ENCODE measurements at places on chromosomes 16 and 17.
A peak's percentile ranks its signal among the peaks of the same experiment; 100 is the strongest.

DNA sequence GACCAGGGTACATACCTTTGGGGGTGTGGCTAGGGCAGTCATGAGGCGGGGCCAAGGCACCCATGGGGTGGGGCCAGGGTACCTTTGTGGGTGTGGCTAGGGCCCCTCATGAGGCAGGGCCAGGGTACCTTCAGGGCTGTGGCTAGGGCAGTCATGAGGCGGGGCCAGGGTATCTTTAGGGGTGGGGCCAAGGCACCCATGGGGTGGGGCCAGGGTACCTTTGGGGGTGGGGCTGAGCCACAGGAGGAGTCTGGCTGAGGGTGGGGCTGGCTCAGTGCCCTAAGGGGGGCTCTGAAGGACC is 3.5 kb downstream of the GNG13 start:
- DNase-seq = no peak

DNA sequence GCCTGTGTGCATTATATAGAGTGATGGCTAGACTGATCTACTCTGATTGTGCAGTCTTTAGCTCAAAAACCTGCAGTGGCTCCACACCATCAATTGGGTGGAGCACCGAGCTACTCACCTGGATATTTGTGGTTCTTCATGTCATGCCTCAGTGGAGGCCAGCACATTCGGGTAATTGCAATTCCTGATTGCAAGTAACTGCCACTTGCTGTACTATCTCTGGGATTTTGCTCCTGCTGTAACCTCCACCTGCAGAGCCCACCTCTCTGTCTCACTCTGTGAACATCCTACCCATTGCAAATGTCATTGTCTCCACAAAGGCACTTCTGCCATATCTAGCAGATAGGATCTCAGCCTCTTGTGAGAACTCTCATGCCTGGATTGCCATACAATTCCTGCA is 1.7 kb upstream of the CCL1 start:
- DNase-seq = no peak

GRCh38 chr16:81586417-81586816 is 141.8 kb downstream of the CMIP start:
- no peak for DNase-seq

GRCh38 chr16:79127766-79128165 is 472.8 kb downstream of the MAF start:
- no peak for DNase-seq

DNA sequence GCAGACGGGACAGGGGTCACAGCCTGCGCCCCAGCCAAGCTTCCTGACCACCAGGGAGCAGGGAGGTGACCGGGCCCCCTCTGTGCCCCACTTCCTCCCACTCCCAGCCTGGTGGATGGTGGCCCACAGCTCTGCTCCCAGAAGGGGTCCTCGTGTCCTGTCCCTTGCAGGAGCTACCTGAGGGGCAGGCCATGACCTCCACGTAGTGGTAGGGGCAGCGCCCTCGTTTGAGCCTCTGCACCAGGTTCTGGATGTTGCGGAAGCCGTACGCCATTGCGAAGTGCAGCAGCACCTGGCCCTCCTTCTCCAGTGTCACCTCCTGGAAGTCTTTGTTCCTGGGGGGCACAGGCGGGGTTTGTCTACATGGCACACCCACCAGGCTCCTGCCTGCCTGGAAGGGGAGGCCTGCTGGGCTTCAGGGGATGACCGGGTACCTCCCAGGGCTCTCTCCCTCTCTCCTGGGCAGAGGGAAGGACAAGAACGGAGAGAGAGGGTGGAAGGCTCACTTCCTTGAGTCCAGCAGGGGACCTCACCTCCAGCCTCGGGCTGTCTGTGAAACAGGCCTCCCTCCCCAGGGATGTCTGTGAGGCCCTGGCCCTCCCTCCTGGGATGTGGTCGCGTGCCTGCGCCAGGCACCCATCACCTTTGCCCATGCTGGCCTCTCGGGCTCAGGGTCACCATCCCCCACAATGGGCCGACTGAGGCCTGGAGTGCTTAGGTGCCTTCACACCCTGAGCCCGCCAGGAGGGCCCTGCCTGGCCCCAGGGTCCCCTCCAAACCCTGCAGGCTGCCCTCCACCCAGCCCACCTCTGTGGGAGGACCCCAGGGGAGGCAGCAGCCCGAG is 4.0 kb downstream of the HAGHL start:
- no peak for DNase-seq

DNA sequence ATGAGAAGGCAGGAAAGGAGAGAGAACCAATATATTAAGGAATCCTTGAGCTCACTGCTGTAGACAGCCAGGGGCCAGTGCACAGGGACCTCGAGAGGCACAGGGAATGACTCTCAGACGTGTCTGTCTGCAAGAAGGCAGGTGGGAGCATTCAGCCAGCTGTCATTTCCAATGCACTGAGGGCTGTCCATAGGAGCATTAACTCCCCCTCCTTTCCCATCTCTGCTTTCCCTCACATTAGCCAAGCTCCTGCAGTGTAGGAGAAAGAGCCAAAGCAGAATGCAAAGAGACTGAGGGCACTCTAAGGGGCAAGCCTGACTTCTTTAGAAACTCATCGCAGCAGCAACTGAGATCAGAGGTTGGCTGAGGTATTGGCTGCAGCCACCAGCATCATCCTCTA is 218.3 kb downstream of the CDH13 start:
- DNase-seq = no peak

- DNase-seq = no peak
These were observed 41.6 kb downstream of the SPAG9 start for GRCh38 chr17:51079049-51079448.

GRCh38 chr16:52271088-52271750 is 275.7 kb downstream of the TOX3 start:
- DNase-seq = no peak

- peak; percentile 42 for DNase-seq
These were observed 43.6 kb upstream of the HAPSTR1 start for GRCh38 chr16:9047689-9048301.

DNA sequence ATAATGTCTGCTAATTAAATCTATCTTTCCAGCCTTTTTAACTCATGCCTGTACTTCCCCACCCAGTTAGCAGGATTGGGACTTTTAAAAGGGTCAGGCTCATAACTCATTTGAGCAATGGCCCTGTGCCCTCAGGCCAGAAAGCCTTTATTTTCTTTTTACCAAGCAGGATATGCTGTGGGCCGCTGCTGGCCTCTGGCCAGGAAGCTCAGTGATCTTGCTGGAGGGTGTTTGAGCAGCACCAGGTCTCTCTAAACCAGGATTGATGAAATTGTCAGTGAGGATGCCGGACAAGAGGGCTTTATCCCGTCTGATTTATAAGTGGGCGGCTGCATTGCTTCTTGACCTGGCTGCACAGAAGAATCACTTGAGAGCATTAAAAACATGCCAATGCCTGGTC is 187.8 kb downstream of the RAB11FIP4 start:
- DNase-seq = no peak

- no peak for DNase-seq
These were observed 10.1 kb upstream of the MRPL38 start for GRCh38 chr17:75914643-75915267.

GRCh38 chr17:13346081-13346533 is 255.6 kb downstream of the HS3ST3A1 start:
- DNase-seq = no peak

- DNase-seq = no peak
These were observed 25.1 kb upstream of the MMD start for GRCh38 chr17:55446581-55447205.

DNA sequence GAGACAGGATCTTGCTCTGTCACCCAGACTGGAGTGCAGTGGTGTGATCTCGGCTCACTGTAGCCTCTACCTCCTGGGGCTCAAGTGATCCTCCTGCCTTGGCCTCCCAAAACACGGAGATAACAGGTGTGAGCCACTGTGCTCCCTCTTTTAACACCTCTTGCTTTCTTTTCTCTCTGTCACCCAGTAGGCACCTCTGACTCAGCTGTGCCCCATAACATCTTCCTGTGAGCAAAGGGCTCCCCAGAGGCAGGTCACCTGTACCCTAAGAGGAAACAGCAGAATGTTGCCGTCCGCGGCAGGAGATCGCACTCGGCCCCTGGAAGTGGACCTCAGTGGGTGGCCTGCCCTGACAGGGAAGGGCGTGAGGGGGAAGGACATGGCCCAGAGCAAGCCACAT is 918 bp upstream of the NLRC3 start:
- DNase-seq = peak; percentile 37

GRCh38 chr16:19265380-19265930 is 20.1 kb upstream of the CLEC19A start:
- DNase-seq = no peak

DNA sequence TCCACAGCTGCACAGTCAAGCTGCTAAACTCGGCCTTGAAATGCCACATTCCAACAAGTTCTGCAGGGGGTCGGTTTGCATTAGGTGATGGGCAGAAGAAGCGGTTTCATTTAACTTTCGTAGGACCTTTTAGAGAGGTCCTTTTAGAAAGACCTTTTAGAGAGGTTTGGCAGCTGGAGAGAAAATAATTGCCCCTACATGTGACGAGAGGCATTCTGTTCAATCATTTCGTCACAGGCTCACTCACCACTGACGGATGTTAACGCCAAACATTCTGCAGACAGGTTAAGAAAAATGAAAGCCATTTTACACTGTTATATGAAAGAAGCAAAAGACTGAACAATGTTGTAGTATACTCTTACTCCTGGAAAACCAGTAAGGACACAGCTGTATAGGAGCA is 76.5 kb upstream of the ZNF423 start:
- no peak for DNase-seq

DNA sequence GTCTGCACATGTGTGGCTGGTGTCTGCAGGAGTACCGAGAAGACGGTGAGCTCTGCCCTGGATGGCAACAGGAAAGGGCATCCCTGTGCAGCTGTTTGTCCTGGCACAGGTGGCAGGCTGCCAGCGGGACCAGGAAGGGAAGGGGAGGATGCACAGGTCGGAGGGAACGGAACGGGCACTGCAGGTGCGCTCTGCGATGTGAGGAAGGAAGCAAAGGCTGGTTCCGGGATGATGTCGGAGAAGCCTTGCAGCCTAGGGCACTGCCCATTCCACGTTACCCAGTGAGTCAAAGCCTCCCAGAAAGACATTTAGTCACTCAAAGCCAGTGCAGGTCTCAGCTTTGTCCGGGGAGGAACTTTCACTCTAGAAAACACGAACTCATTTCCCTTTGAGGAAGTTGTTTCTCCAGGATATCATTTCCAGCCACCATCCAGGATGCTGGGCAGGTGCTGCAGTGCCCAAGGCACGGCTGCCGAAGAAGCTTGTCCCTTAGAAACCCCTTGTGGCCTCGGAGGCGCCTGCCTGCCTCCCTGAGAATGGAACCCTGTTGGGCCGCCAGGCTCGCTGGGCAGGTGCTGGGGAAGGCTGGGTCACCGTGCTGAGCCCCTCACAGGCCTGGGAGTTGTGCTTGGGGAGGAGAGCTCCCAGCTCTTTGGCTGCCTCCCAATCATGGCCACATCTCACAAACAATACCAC is 4.5 kb upstream of the TMEM235 start:
- no peak for DNase-seq

- DNase-seq = no peak
These were observed 170.2 kb upstream of the SALL1 start for GRCh38 chr16:51321251-51321650.

- DNase-seq = no peak
These were observed 98.9 kb downstream of the N4BP1 start for GRCh38 chr16:48511071-48511540.

DNA sequence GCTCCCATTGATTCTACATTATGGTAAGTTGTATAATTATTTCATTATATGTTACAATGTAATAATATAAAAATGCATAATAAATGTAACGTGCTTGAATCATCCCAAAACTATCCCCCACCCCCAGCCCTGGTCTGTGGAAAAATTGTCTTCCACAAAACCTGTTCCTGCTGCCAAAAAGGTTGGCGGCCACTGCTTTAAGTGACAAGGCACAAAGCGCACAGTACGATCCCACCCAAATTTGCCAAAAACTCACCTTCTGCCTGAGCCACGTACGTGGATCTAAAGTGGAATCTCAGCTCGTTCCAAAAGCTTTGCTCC is 14.5 kb downstream of the CYB561 start:
- no peak for DNase-seq

- DNase-seq = no peak
These were observed 1.2 kb upstream of the NARF start for GRCh38 chr17:82457073-82457928.

DNA sequence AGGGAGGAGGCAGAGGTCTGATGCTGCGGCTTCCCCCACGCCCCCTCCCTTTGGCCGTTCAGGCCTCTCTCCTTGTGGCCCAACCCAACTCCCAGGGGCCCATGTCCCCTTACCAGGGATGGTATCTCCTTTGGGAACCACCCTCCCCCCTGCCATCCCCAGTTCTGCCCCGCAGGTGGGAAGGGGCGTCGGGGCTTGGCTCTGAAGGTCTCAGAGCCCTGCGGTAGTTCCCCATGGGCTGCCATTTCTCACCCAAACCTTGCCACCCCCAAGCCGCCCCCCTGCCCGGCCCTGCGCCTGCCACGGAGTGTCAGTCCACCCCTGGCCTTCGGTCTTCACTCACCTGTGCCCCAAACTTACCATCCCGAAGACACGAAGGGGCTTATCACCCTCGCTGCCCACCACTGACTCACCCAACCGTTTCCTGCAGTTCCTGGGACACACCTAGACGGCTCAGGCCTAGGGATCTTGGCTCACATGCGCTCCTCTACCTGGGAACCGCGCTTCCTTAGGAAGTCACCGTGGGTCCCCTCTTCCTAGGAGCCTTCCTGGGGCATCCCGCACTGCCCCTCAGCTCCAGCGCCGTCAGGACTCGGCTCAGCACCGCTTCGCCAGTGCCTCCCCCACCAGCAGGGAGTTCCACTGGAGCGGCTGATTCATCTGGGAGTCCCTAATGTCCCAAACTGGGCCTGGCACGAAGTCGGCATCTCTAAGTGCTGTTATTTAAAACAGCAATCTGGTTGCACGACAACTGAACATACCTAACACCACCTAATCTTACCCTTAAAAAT is 1.1 kb upstream of the DOC2A start:
- no peak for DNase-seq

DNA sequence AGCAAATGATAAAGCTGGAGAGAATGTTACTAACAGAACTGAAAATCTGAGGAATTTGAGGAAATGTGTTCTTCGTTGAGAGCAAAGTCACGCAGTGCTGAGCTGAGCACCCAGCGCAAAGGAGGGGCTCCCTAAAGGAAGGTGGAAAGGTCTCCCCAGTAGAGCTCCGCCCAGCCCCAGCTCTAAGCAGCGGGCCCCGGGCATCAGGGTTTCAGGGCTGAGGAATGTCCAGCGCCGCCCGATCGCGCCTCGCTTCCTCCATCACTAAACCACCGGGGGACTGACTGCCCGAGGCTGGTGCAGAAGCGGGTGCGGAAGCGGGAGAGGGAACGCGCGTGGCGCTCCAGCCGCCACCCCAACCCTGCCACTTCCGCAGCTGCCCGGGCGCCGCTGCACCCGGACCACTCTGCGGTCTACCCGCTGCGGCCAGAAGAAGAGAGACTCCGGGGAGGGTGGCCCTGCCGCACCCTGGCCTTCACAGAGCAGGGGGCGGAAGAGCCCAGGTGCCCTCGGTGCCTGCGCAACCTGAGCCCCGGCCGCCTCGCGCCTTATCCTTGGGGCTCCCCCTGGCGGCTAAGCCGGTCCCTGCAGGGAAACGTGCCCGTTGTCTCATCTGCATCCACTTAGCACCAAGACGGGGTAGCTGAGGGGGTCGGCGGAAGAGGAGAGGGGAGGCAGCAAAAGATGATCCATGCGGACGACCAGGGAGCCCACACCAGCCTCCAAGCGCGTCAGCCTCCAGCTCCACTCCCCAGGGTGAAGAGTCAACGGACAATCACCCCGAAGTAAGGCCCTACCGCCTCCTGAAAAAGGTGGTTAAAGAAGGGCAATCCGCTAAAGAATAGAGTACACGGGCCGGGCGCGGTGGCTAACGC is 12.4 kb upstream of the GUCY2D start:
- peak; percentile 86 for DNase-seq

- no peak for DNase-seq
These were observed 26.0 kb upstream of the C16orf95 start for GRCh38 chr16:87342978-87343752.

- no peak for DNase-seq
These were observed 4.2 kb upstream of the CORO7 start for GRCh38 chr16:4420505-4421105.
